ENCODE measurements at places on chromosomes 16 and 17.

GRCh38 chr16:57645691-57646387, 17.4 kb downstream of the ADGRG1 start:
- no peak for DNase-seq

DNA sequence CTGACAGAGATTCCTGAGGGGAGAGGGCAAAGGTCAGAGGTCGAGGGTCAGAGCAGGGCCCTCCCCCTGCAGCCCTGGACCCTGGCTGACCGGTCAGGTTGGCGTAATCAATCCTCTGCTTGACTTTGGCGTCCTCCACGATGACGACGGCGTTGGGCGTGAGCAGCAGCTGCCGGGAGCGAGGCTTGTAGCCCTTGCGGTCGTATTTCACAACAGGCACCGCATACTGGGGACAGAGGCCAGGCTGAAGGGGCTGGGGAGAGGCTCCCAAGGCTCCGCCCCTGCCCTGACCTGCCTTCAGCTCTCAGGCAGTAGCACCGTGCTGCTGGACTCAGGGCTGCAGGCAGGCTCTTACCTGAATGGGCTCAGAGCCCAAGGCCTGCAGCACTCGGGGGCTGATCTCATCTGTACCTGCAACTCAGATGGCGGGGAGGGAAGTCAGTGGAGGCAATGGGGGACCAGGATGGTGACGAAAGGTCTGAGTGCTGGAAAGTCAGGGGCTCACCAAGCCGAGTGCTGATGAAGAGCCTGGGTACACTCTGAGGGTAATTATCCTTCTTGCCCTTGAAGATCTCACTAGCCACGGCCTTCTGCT, 12.0 kb upstream of the CRK start:
- no peak for DNase-seq

DNA sequence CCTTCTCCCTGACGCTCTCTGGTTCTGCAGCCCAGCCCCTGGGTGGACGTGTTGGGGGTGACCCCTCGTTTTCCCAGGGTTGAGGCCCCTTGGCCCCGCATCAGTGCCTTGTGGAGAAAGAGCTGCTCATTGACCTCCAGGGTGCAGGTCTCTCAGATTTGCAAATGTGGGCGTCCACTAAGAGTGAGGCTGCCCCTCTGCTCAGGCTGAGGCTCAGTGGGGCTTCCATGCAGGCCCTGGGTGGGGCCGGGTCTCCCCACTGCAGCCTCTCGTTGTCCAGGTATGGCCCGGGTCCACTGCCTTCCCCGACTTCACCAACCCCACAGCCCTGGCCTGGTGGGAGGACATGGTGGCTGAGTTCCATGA, 9.0 kb downstream of the GAA start:
- DNase-seq = no peak

GRCh38 chr17:16052486-16052885, 52.9 kb downstream of the TTC19 start:
- DNase-seq = no peak

DNA sequence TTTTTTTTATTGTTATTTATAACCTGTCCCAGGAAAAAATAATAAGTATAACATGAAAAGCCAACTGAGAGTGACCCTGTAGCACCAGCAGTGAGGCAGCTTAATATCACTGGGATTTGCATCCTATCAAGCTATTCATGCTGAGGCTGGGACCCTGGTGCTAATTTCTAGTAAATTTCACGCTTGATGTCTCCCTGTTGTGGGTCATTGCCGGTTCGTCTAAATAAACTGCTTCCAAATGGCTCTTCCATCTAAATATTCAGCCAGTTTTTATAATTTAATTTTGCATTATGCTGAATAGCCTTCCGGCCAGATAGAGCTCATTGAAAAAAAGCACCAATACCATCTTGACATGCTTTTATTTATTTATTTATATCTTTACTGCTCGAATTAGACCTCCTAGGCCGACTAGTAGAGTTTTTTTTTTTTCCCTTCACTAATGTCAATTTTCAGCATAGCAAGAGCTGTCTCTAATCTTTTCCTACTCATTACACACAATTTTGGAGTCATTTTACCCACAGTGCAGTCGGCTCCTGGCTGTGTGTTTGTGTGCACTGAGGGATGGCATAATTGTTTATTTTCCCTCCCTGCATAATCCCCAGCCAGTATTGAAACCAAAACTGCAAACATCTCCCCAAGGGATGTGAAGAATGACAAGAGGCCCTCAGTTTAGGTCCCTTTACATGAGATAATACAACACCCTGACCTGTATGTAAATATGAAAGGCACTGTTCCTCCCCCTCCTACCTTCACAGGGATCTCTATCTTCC, 168.8 kb downstream of the AATF start:
- no peak for DNase-seq

- DNase-seq = no peak
Observed at GRCh38 chr16:27314161-27314723, 468 bp downstream of the IL4R start.

GRCh38 chr16:79994418-79994817, 393.9 kb upstream of the MAF start:
- DNase-seq = no peak

- DNase-seq = no peak
Observed at GRCh38 chr16:50408001-50408561, 39.3 kb upstream of the BRD7 start.

DNA sequence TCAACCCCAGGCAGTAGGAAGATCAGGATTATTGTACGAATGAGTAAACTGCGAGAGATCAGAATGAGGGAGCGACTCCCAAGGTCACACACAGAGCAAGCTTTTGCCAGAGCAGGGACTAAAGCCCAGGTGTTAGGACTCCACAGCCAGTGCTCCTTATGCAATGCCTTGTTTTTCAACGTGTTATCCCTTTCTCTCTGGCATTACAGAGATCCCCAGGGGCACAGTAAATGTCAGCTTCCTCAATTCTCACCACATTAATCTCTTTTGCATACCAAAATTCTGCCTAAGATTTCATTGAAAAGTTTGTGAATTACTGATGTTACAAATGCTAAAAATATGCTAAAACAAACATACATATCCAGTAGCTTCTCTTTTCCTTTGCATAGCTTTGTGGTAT, 68.1 kb upstream of the CES5A start:
- no peak for DNase-seq

DNA sequence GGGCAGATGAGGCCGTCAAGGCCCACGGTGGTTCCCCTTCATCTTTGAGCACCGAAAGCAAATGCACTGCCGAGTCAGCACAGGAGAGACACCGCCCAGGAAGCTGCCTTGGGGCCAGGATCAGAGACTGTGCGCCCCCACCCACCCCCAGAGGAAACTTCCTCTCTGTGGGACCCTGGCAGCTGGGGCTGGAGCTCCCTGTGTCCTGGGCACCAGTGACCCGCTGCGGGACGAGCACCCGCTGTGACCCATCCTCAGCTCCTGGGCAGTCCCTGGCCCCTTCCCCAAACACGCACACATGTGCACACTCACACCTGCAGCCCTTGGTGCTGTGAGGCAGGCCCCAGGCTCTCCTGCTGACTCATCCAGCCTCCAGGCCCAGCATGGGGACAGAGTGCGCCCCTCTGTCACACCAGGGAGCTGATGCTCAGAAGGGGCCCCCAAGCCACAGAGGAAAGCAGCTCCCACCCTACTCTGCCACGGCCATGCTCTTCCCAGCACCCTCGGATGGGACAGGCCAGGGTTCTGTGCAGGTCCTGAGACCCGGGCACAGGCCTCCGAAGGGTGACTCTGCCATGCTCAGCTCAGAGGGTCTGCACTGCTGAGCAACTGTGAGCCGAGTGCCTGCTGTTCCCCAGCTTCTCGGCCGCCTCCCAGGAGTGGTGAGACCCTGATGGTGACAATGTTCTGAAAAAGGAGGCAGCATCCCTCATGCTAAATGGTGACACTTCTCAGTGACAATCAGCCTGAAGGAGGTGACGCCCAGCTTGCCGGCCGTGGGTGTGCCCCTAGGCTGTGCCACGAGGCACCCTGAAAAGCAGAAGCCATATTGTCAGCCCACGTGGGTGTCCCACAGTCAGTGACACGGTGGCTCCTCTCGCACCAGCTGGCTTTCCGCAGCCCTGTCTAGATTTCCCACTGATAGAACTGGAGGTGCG, 3.6 kb downstream of the PIEZO1 start:
- no peak for DNase-seq

GRCh38 chr17:19265755-19266154, 28.6 kb downstream of the EPN2 start:
- no peak for DNase-seq

- DNase-seq = peak; percentile 11
Observed at GRCh38 chr17:79618383-79619067, 7.7 kb upstream of the RBFOX3 start.

- no peak for DNase-seq
Observed at GRCh38 chr17:79243603-79243990, 169.0 kb downstream of the ENGASE start.

DNA sequence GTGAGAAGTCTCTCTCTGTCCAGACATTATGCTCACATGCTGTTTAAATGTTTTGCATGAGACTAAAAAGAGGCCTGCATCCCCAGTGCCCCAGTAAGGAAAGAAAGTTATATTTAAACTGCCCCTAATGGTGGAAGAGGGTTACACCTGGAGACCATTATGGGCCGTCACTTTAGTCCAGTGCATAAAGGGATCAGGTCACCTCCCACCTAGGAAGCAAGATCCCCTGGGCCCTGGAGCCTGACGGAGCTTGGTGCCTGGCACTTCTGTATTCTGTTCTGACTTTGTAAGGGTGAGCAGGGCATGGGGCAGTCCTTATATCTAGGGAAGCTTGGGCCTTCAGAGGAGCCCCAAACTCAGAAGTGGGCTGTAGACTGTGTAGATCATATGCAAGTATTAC, 67.9 kb downstream of the CPPED1 start:
- DNase-seq = no peak

DNA sequence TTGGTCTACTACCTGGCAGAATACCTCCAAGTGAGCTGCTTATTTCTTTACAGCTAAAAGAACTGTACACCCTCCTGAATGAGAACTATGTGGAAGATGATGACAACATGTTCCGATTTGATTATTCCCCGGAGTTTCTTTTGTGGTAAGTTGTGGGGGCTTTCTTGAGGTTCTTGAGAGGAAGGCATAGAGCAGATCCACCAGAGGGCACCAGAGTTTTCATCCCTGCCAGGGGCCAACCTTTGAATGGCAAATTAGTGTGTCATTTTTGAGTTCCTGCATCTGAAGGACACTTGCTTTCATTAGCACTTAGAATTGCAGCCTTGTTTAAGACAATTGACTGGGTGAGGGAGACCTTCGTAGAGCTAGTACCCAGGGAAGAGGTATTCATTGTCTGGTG, 35.0 kb downstream of the NMT1 start:
- DNase-seq = peak; percentile 25

DNA sequence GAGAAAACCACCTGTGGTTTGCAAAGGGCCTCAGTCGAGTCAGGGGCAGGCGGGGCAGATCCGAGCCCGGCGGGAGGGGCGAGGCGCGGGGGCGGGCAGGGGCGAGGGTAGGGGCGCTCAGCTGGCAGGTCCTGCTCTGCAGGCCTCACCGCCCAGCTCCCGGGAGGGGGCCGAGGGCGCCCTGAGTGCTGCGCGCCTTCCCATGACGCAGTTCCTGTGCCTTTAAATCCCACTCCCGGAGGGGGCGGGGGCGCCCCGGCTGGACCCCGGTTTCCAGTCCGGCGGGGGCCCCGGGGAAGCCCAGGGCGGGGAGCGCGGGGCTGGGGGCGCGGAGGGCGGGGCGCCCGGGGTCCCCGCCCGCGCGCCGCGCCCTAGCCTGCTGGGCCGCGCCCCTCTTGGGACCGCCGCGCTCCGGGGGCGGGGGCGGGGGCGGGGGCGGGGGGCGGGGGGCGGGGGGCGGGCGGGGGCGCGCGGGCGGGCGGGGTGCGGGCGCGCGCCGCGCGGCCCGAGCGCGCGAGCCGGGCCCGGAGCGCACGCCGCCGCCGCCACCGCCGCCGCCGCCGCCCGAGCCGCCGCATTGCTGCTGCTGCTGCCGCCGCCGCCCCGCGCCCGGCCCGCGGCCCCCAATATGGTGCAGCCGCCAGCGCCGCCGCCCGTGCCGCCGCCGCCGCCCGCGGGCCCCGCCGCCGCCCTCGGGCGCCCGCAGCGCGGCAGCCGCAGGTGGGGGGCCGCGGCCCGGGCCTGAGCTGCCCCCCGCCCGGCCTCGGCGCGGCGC, at the start of gene JPH3:
JPH3 (plus strand) TSS at position 508 of the 775 bp plus-strand sequence. CDS start 639 bp downstream, outside the sequence.
- peak; percentile 65 for DNase-seq

- DNase-seq = no peak
Observed at GRCh38 chr16:11047057-11047456, 102.7 kb downstream of the CLEC16A start.

DNA sequence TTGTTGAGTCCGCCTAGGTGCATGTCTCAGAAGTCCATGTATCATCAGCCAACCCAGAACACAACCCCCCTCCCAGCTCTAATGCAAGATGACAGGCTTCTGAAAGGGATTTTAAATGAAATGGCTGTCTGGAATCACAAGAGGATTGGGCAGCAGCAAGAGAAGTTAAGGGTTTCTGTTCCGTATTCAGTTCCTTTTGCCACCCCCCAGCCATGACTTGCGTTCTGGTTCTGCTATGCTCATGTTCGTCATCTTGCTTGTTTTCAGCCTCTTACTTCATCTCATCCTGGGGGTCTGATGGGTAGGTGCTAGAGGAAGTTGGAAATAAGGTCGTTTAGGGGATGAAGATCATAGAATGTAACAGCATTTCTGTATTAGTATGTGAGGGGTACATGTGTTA, 12.0 kb downstream of the MINK1 start:
- DNase-seq = no peak

GRCh38 chr16:13305019-13305755, 403.8 kb downstream of the SHISA9 start:
- no peak for DNase-seq

DNA sequence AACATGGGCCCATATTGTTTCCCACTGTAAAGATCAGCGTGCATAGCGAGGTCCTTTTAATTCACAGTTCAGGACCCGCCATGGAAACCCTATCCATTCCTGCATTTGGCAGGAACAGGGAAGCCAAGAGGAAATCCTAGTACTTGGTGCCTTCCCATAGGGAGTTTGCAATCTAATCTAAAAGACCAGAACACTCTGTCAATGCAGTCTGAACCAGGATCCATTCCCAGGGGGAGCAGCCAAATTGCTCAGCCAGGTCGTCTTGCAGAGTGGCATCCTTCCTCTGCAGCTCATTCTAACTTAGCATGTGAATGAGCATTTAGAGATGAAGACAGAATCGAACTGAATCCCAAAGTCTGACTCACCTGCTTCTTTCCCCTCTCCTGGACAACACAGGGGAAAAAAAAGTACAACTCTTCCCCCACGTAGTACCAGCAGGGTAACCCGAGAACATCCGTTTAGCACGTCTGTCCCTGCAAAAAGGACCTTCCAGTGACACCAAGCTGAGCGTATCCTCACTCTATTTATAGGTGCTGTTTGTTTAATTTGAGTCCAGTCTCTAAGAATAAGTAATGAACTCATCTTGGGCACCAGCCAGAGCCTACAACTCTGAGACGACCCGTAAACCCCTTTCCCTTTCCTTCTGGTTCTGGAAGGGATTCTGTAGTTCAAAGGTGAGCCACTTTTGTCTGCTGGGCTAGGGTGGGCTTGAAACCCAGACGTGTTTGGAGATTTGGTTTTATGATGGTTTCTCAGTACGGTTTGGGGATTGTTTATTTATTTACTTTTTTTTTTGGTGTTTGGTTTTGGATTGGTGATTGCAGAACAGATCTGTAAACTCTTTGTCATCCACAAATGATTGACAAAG, 74.5 kb downstream of the ERCC4 start:
- DNase-seq = no peak

- DNase-seq = no peak
Observed at GRCh38 chr16:27967169-27967568, 96.3 kb downstream of the GSG1L start.
